ENCODE measurements at places on chromosomes 7 and 10. TPM values are rescaled to one million over a fixed set of nuclear protein-coding genes. Genes with fewer than 3 reads are reported as not detected.

Gene SMO
- total RNA-seq: 8.5 TPM

Gene CLCN1
- total RNA-seq: 0.05 TPM

Gene MAT1A
- total RNA-seq: not detected

Gene PLEKHS1
- total RNA-seq: not detected

Gene SPACDR
- total RNA-seq: 0.62 TPM

Gene WNT8B
- not detected for total RNA-seq

Gene CFAP58
- total RNA-seq: 0.46 TPM

Gene OR6B1
- not detected for total RNA-seq

Gene FBXL13
- 3.2 TPM for total RNA-seq

Gene LLCFC1
- not detected for total RNA-seq

Gene MCU
- 23.7 TPM for total RNA-seq

Gene PDE6C
- total RNA-seq: not detected

Gene RAB19
- total RNA-seq: not detected

Gene CD36
- 120 TPM for total RNA-seq

GRCh38 chr10:103560886-103561285 is 67.4 kb downstream of the NEURL1 start:
- no peak for DNase-seq

DNA sequence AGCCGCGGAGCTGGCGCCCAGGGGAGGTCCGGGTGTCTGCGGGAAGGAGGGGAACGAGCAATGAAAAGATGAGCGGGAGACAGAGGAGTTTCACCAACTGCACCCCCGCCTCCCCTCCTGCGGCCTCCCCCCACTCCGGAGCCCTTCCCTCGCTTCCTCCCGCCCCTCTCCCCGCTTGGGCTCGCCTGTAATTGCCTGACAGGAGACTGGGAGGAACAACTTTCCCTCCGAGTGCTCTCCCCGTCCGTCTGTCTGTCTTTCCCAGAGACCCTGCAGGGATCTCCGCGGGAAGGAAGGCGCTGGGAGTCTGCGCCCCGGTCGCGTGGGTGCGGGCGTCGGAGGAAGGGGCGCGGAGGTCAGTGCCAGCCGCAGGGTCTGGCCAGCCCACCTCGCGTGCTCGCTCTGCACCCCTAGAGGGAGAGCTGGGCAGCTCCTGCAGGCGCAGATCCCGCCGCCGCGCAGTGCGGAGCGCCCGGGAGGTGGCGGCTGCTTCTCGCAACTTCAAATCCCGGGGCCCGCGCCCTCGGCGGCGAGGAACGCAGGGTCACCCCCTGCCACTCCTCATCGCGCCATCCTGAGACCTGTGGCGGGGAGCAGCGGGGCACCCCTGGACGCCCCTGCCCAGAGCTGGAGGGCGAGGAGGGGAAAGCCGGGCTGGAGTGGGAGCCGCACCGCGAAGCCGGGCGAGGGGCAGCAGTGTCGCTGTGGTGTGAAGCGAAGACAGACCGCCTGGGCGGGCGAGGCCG is 511 bp upstream of the NRP1 start:
- peak; percentile 93 for DNase-seq

GRCh38 chr10:77564731-77565589 is 72.6 kb downstream of the KCNMA1 start:
- no peak for DNase-seq

- DNase-seq: no peak
Measured at GRCh38 chr7:24038993-24039392, 245.0 kb upstream of the NPY start.

- DNase-seq: no peak
Measured at GRCh38 chr7:17444151-17444550, 145.7 kb downstream of the AHR start.

DNA sequence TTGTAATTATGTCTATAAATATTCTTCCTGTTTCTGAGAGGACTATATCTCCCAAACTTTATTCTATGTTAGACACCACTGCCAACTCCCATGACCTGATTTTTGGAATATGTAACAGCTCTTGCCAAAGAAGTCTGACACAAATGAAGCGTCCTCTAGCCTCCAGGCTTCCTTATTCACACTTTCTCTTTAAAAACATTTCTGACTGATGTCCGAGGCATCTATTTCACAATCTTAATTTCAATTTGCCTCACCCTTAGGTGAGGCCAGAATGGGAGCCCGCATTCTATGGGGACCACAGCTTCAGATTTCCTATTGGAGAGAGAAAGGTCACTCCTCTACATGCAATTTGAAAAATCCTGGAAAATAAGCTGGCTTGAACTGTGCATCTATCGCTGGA is 873.2 kb downstream of the GATA3 start:
- DNase-seq: no peak

DNA sequence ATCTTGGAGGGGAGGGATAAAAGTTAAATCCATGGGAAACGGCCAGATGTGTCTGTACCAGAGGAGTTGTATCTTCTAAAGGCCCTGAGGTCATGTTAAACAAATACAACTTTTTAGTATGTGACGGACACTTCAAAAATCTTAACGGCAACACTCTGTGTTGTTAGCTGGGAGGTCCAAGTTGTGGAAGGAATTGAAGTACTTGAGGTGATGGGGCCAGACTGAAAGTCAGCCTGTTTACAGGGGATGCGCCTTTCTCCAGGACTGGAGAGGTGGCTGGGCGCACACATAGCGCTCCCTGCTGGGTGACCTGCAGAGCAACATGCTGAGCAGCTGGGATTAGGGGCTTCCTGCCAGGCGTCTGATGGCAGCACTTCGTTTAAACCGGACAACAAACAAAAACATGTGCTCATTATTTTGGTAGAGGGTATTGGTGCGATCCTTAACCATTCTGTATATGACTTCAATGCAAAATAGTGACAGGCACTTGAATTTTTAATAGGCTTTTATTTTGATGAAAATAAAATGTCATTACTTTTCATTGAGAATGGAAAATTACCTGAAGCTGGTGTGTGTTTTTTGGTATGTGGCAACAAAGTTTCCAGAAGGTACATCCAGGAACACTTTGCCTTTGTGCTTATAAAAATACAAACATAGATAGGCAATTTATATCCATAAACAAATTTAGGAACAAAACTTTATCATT is 198.2 kb downstream of the MLLT10 start:
- DNase-seq: peak; percentile 82

- DNase-seq: no peak
Measured at GRCh38 chr7:107803009-107803610, at the start of gene SLC26A3. SLC26A3 (minus strand) TSS chr7:107803223; CDS start chr7:107794509, 8,714 bp downstream.

DNA sequence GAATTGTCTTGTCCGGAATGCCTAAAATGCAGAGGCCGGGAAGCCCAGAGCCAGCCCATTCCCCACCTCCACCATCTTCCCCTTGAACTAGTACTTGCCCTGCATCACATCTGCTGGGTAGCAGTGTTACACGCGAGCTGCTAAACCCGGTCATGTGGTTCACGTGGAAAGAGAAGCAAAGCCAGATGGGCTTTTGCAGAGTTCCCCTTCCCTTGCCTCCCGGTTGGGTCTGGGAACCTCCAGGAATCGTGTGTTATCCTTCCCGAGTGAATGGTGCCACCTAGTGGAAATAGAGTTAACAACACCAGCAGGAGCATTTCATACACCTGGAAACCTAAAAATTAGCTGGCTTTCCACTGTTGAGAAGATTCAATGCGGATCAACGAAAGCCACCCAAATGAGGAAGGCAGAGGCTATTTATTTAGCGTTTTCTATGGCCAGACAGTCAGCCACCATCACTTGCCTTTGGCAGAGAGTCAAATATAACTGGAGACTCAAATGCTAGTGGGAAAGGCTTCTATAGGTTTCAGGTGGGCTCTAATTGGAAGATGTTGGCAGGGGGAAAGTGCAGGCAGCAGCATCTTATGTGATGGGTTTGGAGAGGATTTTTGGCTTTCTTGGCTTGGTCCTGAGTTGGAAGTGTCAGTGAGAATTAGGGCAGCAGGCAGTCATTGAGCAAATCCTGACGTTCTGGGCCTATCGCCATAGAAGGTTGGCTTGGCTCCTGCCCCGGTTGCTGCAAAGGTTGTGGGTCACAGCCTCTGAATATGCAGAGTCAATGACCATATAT is 12.9 kb upstream of the DENND2A start:
- DNase-seq: peak; percentile 76

DNA sequence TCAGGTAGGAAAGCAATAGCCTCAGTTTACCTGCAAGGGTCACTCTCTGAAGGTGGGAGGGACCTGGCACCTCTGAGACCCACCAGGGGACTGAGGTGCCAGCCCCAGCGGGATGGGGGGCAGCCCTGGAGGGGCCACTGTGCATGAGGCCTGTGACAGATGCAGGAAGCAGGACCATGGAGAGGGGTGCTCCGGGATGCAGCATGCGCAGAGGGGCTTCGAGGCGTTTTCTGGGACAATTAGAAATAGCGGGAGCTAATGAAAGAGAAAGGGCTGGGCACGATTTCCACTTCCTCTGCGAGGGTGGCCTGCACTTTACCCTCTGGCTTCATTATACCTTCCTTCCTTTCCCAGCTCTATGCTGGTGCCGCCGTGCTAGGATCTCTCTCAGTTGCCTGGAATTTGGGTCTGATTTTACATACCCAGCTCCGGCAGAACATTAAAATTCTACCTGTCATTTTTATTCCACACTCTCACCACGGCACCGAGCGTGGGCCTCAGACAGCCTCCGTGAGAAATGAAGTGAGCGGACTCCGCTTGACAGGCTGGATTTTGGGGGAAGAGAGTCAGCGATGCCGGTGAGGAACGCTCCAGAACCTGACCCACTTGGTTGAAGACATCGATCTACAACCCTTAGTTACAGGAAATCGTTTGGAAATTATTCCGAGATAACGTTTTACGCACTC is 333.9 kb upstream of the PFKP start:
- DNase-seq: no peak

DNA sequence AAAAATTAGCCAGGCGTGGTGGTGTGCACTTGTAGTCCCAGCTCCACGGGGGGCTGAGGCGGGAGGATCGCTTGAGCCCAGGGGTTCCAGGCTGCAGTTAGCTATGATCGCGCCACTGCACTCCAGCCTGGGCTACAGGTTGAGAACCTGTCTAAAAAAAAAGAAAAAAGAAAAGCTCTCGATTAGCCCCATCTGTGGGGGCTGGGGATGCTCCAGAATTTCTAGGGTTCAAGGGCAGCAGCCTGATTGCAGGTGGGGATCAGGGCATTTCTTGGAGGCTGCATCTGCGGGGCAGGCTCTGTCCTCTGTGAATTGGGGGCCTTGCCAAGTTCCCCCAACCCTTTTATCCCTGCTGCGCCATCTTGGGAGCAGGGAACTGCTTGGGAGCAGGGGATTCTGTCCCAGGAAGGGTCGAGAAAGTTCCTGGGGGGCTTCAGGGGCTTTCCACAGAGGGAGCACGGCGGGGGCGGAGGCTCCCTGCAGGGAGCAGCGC is 651 bp upstream of the ARPC1A start:
- no peak for DNase-seq

DNA sequence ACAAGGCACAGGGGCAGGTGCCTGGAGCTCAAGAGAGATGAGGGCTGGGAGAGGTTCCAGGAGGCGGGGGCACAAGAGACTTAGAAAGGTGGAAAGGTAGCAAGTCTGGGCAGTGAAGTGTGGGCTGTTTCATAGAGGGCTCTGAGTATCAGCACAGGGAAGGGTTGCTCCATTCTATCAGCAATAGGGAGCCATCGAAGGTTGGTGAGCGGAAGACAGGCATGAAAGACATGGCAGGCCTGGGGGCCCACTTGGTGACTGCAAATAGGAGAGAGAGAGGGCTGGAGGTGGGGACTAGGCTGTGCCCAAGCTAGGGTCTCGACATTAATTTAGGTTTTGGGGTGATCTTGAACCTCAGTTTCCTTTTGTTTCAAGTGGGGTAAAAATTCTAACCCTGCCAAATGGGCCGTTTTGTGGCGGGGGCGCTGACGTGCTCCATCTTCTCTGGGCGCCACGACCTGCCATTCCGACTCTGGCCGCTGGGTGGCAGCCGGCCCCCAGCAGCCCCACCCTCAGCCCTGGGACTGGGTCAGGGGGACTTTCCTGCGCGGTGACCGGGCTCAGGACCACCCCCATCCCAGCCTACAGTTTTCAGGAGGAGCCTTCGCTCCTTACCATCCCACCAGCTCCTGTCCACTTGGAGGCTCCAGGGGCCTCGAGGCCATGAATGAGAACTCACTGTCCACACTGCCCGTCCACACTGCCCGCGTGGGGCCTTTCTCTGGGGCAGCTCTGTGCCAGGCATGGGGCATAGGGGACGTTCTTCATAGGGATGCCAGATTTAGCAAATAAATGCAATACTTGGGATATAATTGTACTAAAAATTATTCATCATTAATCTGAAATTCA is 37.2 kb upstream of the PCBD1 start:
- DNase-seq: peak; percentile 88

DNA sequence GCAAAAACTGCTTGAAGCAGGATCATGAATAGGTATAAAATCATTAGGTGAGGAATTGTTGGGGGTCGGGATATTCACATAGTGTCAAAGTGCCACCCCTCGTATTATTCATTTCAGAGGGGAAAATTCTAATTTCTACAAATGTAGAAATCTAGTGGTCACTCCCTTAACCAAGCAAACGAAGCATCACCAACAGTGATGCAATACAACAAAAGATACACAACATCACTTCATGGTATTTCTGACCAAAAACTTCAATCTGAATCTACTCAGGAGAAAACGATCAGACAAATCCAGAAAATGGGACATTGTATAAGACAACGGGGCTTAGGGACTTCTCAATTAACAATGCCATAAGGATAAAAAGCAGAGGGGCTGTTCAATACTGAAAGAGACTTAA is 26.3 kb upstream of the FAM170B start:
- no peak for DNase-seq

- DNase-seq: no peak
Measured at GRCh38 chr7:104814671-104815400, 199.2 kb upstream of the KMT2E start.

DNA sequence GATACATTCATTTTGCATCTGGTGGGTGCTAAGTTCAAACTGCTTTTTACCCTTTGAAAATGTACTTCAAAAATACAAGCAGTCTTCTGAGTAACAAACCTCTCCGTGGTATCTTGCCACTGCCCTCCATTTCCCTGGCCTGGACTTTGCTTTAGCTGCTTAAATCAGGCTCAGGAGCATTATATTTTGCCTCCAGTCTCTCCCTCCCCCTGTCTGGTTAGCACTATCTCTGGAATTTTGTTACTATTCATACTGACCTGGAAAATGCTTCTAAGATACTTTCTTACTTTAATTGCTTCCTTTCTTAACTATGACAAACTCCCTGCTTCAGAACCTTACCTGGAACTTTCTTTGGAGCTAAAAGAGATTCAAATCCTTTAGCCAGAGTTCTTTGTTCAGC is 369.8 kb downstream of the GFRA1 start:
- no peak for DNase-seq

GRCh38 chr7:151286148-151286547 is 37.7 kb upstream of the SMARCD3 start:
- no peak for DNase-seq

- DNase-seq: peak; percentile 31
Measured at GRCh38 chr10:11673346-11674280, 62.2 kb upstream of the USP6NL start.

DNA sequence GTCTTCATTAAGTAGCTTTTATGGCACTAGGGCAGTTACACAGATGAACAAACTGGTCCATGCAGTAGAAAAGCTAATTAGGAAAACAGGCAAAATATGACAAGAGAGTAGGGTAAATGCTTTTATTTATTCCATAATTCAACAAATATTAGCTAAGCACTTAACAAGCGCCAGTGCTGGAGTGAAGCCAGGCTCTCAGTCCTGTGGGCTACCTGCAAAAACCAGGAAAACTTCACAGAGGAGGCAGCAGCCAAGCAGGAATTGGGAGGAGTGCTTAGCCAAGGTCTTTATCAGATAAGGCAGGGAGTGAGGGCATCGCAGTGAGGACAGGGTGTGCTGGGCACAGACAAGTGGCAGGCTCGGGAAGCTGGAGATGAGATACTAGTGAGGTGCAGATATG is 4.9 kb upstream of the KAT6B start:
- no peak for DNase-seq

GRCh38 chr7:2104107-2104710 is 128.5 kb downstream of the MAD1L1 start:
- DNase-seq: peak; percentile 96

GRCh38 chr7:155745737-155746136 is 66.5 kb downstream of the SHH start:
- DNase-seq: no peak
